Activated CD4-positive, alpha-beta T cell treated with anti-CD3 and anti-CD28 coated beads, Interleukin-2, amount 50 U/mL, for 24 hours (primary cell): ENCODE measurements at places on chromosomes 11 and 22.

GRCh38 chr11:111059726-111060125 lies 185.8 kb upstream of the POU2AF2 start:
- DNase-seq, result no peak

DNA sequence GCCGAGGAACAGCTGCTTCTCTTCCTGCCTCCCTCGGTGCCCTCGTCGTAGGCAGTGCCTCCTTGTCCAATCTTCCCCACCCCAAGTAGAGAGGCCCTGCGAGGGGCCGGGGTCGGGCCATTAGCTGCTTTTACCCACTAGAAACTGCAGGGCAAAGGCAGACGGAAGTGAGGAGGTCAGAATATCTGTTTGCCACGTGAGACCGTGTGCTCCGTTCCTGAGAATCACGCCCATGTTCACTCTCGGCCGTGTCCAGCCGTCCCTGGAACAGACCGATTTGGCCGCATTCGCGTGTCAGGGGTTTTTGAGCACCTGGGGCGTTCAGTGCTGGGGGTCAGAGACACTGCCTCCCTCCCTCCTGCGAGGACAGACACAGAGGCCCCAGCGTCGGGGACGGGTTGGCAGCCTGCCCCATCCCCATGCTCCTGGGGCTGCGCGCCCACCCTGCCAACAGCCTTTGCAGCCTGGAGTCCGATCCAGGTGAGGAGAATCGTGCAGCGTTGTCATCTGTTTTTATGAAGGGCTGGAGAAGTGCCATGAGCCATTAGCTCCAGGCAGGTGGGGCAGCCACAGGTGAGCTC lies 982.2 kb downstream of the BRD1 start:
- no peak for DNase-seq

- no peak for DNase-seq
Observed at GRCh38 chr11:44351006-44351660, 41.2 kb upstream of the ALX4 start.

DNA sequence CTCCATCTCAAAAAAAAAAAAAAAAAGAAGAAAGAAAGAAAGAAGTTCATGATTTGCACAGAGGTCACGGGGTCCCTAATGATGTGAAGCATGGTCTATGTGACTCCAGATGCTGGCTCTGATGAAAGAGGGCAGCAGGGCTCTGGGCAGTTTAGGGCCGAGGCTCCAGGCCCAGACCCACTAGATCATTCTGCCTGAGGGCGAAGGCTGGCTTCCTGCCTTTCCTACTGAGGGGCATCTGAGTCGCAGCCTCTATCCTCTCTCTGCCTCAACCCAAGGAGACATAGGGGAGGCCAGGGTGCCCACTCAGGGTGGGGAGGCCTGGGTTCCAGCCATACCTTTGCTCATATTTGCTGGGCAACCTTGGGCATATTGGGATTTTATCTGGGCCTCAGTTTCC lies 4.8 kb downstream of the SLC35E4 start:
- DNase-seq, result no peak

DNA sequence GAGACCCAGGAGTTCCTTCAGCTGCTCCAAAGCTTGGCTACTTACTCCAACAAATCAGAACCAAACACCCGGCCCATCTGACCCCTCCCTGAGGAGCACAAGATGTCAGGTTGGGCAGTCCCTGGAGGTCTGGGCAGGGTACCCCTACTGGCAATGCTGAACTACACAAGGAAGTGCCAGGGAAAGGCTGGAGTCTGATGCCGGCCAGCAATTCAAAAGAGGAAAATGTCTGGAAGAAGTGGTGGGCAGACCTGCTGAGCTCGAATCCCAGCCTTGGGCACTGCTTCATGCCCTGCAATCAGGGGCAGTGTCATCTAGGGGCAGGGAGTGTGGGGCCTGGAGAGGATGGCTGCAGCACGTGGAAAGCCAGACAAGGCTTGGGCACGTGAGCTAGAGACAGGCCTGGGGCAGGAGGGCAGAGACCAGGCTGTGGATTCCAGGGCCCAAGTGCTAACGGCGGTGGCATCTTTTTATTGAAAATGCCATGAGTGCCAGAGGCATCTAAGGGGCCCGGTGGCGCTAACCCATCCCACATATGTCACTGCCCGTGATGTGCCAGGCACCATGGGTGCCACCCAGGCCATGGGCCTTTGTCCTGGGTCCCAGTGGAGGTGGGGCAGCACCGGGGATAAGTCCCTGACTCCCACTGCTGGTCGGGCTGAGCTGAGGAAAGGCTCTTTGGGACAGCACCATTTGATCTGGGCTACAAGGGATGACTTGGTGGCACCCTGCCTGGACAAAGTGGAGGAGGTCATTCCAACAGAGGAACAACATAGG lies 97.9 kb upstream of the PITPNB start:
- DNase-seq, result no peak

DNA sequence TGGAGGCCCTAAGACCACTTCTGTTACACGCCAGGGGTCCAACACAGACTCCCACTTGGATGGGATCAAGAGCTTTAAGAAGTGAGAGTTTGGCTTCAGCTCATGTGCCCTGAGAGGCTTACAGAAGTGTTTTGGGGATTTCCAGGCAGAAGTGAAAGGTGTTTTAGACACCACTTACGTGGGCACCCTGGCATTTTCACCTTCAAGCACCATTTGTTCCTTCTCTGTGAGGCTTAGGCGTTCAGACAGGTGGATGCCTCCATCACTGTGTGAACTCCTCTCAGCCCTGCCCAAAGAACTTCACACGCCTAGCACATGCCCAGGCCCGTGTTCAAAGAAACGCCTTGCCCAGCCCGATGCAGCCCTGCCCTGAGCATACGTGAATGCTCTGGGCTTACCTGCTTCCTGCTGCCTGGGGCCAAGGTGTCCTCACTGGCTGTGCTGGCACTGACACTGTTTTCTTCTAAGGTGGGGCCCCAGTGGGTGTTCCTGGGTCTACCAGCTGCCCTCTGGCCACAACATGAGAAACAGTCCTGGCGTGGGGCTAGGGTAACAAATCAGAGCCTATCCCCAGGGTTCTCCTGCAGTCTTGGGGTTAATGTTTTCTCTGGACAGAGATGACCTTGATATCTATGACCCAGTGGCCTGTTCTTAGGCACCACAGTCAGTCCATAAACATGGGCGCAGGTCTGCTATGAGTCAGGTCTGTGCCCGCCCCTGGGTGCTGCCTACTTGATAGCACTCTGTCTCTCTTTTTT lies 34.0 kb downstream of the AMPD3 start:
- DNase-seq, result no peak
